ENCODE measurements at places on chromosomes 7 and 10. TPM values are rescaled to one million over a fixed set of nuclear protein-coding genes. Genes with fewer than 3 reads are reported as not detected.

- peak; percentile 41 for DNase-seq
Measured at GRCh38 chr7:76281006-76281705, 21.3 kb upstream of the HSPB1 start.

DNA sequence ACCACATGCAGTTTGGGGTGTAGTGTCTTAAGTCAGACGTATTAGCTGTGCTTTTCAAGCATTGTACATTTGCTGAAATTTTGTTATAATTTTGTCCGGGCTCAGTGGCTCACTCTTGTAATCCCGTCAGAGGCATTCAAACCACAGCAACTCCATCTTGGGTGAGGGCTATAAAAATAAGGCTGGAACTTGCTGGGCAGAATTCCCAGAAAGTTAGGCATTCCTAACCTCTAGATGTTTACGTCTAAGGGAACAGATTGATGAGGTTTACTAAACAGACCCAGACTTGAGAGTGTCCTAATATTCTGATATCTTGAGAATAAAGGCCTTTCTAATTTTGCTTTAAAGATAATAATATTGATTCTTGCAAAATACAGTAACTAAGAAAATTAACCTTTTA is 957.8 kb downstream of the NXPH1 start:
- no peak for DNase-seq

DNA sequence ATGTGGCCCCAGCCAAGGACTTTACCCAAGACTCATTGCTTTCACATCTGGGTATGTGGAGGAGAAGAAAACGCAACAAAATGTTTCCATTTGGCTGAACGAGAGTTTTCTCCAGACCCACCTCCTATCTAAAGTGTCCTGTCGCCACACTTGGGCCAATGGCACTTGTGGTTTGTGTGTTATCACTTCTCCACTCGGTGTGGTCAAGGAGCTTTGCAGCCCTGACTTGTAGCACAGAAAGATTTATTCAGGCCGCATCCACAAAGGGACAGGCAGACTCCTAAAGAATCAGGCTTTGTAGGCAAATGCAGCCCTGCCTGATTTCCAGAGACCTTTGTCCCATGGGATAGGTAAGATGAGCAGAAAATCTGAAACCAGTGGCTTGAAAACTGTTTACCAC is 12.8 kb upstream of the LRRC4 start:
- no peak for DNase-seq

- no peak for DNase-seq
Measured at GRCh38 chr10:126375926-126376554, 12.2 kb downstream of the ADAM12 start.

GRCh38 chr10:131703541-131703940 is 197.3 kb upstream of the PPP2R2D start:
- DNase-seq: no peak

- DNase-seq: no peak
Measured at GRCh38 chr7:101586906-101587677, 42.0 kb downstream of the MYL10 start.

DNA sequence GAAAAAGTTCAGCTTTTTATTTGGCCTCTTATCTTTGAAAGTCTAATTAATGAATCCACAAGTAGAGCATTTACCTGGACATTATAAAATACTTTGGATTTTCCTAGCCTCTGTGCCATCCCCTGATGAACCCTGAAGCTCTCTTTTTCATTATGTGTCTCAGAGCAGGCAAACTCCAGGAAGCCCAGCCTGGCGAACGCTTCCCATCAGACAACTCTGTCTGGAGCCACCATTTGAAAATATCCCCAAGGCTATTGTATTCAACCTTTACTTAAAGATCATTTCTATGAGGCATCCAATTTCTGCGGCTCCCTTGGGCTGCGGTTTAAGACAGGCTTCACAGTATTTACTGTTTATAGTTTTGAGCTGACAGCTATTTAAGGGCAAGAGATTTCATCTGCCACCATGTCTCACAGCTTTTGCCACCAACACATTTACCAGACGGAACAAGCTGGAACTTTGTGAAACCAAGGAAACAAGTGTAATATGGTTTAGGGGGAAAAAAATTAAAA is 257.2 kb upstream of the GLI3 start:
- no peak for DNase-seq

- no peak for DNase-seq
Measured at GRCh38 chr10:34575882-34576281, 239.2 kb downstream of the PARD3 start.

- no peak for DNase-seq
Measured at GRCh38 chr7:103987451-103987850, 2.0 kb downstream of the RELN start.

- no peak for DNase-seq
Measured at GRCh38 chr7:42123716-42124115, 113.3 kb downstream of the GLI3 start.

- no peak for DNase-seq
Measured at GRCh38 chr10:117075064-117075463, 63.0 kb downstream of the VAX1 start.

GRCh38 chr7:23490357-23491135 is 20.3 kb upstream of the IGF2BP3 start:
- peak; percentile 62 for DNase-seq

GRCh38 chr7:75038508-75038907 is 35.1 kb downstream of the RCC1L start:
- DNase-seq: no peak

DNA sequence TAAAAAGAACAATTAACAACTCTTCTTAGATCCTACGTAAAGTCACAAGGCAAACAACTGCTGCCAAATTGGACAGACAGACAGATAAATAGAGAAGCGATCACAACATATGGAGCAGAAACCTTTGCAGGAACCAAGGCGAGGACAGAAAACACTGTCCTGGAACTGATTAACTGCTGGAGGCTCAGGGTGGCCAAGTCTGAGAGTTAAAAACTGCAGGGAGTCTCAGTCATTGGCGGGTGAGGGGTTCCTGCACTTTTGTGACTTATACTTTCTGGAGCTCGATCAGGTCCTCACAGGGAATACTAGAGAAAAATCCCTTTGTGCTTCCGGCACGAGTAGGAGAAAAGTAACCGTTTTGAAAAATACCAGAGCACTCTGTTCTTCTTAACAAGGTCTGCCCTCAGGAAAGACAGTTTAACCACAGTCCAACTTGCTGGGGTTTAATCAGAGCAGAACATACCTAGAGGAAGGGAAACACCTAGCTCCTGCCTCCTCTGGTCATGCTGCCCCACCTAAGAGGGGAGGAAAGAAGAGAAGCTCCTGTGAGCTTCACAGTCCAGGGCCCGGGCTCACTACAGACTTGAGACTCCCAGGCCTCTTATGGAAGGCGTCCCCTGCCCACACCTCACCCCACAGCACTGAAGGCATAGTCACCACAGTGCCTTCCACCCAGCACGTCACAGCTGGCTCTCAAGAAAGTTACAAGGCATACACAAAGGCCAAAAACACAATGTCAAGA is 74.9 kb downstream of the LARP4B start:
- no peak for DNase-seq

DNA sequence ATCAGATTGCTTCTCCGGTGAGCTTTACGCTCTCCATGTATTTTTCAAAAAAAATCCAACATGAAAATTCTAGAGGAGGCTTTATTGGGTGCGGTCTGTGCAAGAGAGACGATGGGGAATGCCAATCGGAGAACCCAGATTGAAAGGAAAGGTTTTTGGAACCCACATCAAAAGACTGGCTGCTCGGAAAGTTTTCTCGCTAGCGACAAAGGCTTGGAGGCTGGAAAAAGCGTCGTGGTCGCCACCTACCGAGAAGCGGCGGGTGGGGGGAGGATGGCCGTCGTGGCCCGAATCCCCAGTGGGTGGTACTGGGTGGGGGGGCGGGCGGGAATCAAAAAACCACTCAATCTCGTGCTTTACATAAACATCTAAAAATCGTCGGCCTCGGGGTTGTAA is 1.1 kb upstream of the GTF2I start:
- DNase-seq: no peak

GRCh38 chr10:133048266-133048665 is 39.5 kb upstream of the ADGRA1 start:
- DNase-seq: no peak

DNA sequence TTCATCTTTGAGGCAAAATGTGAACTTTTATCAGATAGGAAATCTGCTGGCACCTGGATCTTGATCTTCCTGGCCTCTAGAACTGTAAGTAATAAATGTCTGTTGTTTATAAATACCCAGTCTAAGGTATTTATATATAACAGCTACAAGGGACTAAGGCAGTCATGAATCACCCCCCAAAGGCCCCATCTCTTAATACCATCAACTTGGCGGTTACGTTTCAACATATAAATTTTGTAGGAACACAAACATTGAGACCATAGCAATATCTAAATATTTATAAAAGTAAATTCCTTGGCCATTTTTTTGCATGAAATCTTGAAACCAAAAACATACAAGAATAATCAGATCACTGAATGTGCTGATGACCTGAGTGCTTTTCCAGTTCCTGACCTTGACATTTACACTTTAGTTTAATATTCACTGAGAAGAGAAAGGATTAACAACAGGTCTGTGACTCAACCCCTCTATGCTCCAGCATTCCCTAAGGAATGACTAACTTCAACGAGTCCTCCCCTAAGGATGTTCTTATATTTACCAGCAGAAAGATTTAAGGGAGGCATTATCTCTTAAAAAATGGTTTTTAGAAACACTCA is 1438.5 kb upstream of the CELF2 start:
- DNase-seq: no peak

- no peak for DNase-seq
Measured at GRCh38 chr7:22252936-22253536, 103.9 kb downstream of the RAPGEF5 start.

- DNase-seq: no peak
Measured at GRCh38 chr10:100784126-100784525, 38.7 kb downstream of the PAX2 start.

GRCh38 chr10:14859775-14860174 is 18.9 kb upstream of the SUV39H2 start:
- no peak for DNase-seq

DNA sequence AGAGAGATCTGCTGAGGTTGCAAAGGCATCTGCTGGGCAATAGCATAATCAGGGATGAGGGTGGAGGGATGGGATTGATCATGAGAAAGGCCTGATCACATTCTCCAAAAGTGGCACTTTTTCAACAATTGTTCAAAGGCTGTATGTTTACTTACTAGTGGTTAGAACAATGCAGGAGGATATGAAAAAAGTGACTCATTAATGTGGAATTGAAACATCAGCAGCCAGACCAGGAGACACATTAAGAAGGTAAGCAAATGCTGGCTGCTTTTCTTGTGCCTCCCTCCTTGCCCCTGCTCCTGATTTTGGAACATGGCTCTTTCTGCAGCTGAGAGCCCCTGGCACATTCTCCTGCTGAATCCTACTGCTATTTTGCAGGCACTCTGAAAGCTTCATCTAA is 63.5 kb downstream of the FAM204A start:
- no peak for DNase-seq

GRCh38 chr7:19161671-19162070 is 16.4 kb upstream of the FERD3L start:
- DNase-seq: no peak

GRCh38 chr7:158050978-158051651 is 536.5 kb downstream of the PTPRN2 start:
- DNase-seq: no peak

DNA sequence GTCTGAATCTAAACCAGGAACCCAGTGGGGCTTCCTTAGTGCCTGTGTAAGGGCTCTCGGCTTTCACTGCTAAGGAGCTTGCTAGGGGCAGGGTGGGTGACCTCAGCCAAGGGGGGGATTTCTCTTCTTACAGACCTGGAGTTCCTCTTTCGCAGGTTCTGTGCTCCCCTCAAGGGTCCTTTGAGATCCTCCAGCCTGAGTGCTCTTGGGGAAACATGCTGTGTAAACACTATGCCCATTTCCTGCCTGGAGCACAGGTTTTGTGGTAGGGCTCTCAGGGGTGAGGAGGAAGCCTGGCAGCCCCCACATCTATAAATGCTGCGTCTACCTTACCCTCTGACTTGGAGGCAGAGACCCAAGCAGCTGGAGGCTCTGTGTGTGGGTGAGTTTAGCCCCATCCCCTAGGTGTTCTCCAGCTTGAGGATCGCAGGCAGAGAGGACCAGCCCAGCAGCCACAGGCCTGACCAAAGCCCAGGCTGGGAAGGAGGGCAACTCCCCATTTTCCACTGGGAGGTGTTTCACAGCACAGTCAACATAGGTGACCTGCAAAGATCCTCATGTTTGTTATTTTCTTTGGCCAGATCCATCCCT is at the start of gene SFTPA1:
Gene SFTPA1 (plus strand): TSS at position 339 of the 591 bp plus-strand sequence. CDS start 887 bp downstream, outside the sequence.
- DNase-seq: no peak

Gene NPFFR1
- not detected for total RNA-seq

Gene MEOX2
- not detected for total RNA-seq

Gene ANKRD2
- total RNA-seq: not detected

Gene SPDYE9
- not detected for total RNA-seq

Gene H2BK1
- total RNA-seq: 1.8 TPM

Gene ITIH2
- not detected for total RNA-seq

Gene ANAPC16
- total RNA-seq: 131 TPM

Gene TRPV5
- total RNA-seq: not detected

Gene VWDE
- total RNA-seq: 2.9 TPM

Gene VIPR2
- total RNA-seq: not detected

Gene ATE1
- total RNA-seq: 26.4 TPM

Gene ACTL6B
- not detected for total RNA-seq

Gene MKLN1
- total RNA-seq: 56.7 TPM
